ENCODE measurements at places on chromosomes 2 and 18.

DNA sequence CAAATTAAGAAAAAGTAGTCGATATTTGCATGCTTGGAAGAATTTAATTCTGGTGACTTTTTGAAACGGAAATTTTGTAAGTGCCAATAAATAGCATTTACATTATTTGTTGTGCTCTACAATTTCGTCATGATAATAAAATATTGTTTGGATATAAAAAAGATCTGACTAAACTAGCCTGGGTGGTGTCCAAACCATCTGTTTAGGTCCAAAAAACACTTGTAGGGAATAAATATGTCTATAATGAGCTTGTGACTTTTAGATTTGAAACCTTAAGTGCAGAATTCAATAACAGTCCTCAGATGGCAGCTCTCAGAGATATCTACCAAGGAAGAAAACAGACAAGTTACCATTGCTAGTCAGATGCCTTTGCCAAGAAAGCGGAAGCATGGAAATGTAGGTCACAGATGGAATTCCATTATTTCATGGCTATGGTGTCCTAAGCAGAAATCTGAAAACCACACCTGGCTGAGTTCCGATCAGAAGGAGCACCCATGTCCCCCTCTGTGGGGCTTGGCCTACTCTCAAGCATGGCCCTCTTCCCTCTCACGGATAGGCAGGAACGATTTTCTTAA lies 731.1 kb downstream of the RNF144A start:
- DNase-seq: no peak

DNA sequence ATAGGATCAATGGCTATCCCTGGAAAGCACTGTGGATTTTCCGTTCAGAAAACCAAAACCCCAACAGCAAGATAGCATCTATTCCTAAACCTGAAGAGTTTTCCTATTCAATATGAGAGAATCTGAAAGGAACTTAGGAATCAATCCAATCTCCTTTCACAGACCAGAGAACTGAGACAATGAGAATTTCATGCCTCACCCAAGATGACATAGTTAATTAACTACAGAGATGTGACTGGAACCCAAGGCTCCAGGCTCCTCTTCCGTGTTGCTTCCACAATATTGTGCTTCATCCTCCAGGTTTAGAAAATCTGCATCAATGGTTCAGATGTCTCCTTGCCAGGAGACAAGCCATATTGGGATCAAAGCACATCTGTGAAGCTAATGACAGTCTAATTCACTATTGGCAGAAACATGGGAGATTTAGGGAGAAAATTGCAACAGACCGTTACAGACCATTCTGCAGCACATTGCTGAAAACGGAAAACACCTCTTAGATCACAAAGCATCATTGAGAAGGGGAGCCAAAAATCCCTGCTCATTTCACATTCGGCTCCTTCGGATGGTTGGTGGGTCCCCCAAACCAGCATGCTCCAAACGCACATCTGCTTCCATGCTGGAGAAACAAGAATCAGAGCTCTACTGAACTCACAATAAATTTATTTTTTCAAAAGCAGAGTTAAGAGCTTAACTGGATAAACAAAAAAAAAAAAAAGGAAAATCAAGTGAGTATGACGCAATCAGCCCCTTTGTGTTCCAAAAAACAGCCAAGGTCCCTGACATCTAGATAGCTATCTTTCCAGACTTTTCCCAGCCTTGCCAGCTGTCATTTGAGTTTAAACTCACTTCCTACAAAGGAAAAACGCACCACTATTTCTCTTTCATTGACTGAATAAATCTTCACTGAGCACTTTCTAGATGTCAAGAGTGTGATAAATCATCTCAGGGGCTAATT lies 290.3 kb downstream of the C1D start:
- DNase-seq: no peak

- DNase-seq: no peak
These were observed 77.5 kb upstream of the LRATD1 start for GRCh38 chr2:14554849-14555545.

DNA sequence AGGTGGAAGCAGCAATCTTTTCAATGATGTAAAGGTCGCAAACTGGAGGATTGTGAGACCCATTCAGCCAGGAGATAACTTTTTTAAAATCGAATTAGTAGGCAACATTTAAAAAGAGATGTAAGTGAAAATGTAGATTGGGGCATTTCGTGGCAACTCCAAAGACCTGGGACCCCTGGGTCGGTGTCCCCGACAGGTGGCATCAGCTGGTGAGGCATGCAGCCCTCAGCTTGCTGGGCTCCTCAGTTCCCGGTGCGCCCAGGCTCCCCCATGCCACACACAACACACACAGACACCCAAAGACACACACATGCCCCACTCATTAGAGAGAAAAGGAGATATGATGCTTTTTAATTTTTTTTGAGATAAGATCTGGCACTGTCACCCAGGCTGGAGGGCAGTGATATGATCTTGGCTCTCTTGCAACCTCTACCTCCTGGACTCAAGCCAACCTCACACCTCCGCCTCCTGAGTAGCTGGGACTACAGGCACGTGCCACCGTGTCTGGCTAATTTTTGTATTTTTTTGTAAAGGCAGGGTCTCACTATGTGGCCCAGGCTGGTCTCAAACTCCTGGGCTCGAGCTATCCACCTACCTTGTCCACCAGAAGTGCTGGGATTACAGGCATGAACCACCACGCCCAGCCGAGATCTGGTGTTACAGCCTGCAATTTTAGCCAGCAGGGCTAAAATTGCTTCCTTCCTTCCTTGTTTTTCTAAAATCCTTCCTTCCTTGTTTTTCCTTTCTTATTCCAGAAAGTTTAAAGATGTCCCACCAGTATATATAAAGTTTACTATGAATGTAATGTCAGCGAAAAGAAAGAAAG lies 122.6 kb upstream of the EPAS1 start:
- no peak for DNase-seq

DNA sequence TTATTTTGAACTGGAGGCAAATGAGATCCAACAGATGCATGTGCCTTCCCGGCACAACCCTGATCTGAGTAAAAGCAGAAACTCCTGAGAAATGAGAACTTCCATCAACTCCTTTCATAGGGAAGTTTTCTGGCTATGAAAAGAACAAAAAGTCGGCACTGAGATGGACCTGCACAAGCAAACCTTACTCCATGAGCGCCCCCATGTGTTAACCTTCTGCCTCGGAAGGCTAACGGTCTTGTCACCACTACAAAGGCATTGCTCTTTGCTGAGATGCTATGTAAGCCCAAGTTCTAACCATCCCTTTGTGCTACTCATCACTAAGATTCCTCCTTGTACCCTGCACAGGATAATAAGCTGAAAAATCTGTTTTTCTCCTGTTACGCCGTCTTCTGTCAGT lies 57.3 kb upstream of the SULT1C3 start:
- peak; percentile 34 for DNase-seq

- DNase-seq: peak; percentile 62
These were observed 56.8 kb downstream of the BIN1 start for GRCh38 chr2:127049927-127050802.

DNA sequence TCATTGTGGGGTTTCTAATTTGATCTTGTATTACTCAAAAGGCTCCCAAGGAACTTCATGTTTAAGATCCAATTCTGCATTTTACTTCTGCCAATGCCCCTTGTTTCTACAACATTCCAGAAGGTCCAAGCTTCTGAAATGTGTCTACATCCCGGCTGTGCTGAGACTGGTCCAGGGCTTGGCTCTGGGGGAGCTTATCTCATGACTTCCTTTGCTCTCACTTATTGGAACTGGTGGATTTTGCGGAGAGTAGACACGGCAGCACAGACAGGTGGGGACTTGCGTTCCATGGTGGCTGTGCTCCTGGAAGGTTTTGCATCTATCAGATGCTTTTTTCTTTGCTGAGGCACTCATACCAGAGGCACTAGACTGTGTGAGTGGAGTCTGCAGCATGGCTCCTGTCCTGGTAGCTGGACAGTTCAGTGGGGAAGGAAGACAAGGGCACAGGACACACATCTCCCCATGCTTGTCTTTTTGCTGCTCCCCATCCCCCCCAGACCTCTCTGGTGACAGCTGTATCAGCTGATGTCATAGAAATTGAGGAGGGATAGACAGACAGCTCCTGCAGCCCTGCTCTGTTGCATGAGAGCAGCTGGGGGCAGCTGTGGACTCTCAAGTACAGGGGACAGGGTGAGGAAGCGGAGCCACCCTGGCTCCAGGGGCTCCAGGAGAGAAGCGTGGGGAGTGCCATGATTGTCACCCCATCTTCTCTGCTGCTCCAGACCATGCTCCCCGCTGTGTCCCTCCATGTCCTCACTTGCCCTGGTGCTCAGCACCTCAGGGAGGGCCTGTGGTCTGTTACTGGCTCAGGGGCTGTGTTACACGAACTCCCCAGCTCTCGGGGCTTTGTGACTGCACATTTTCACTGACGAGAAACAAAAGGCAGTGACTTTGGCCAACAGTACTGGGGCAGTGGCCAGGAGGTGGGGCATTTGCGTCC lies 46.0 kb downstream of the ACAA2 start:
- no peak for DNase-seq

GRCh38 chr2:215948051-215948450 lies 65.3 kb downstream of the MREG start:
- no peak for DNase-seq

DNA sequence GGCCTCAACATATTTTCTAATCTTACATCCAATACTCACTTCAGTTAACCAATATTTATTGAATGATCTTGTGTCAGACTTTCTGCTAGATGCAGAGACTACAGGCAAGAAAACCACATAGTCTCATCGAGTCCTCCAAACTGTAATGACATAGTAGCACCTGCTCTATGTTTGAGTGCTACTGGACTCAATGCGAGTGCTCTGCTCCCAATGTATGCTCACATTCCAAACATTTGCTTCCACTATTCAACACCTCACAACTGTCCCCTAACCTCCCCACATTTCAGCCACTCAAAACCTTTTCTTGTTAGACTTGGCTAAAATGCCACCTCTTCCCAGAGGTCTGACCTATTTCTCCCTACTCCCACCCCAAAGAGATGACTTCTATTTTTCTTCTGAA lies 65.2 kb downstream of the SLC66A3 start:
- no peak for DNase-seq

GRCh38 chr2:6640621-6641015 lies 225.1 kb downstream of the CMPK2 start:
- DNase-seq: no peak

- peak; percentile 24 for DNase-seq
These were observed 567 bp downstream of the PCYOX1 start for GRCh38 chr2:70258532-70258875.

- no peak for DNase-seq
These were observed 23.6 kb downstream of the SLC66A2 start for GRCh38 chr18:79927607-79928562.

- DNase-seq: no peak
These were observed 128.7 kb downstream of the NFATC1 start for GRCh38 chr18:79524181-79525078.

DNA sequence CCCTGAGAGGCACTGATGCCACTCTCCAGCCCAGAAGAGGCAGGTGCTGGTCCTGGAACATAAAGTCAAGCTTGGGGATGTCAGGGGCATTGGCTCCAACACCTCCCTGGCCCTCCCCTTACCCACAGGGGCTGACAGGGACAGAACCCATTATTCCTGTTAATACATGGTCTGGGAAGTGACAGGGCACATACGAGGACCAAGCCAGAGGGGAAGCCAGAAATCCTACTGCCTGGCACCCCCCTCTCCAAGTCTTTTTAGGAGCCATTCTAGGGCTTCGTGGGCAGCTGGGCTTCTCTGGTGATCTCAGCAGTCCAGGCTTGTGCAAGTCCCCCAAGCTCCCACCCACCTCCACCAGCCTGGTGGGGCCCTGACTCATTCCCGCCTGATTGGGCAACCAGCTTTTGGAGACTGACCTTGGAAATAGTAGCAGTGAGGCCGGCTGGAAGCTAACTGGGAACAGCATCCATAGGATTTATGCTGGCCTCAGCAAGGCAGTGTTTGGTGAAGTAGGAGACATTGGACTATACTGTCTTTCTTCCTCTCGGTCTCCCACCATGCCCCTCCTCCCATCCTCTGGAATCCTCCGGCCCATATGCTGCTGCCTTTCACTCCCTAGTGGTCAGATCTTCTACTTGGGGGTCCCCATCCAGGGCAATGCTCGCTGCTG lies 86.4 kb upstream of the HK2 start:
- DNase-seq: no peak

DNA sequence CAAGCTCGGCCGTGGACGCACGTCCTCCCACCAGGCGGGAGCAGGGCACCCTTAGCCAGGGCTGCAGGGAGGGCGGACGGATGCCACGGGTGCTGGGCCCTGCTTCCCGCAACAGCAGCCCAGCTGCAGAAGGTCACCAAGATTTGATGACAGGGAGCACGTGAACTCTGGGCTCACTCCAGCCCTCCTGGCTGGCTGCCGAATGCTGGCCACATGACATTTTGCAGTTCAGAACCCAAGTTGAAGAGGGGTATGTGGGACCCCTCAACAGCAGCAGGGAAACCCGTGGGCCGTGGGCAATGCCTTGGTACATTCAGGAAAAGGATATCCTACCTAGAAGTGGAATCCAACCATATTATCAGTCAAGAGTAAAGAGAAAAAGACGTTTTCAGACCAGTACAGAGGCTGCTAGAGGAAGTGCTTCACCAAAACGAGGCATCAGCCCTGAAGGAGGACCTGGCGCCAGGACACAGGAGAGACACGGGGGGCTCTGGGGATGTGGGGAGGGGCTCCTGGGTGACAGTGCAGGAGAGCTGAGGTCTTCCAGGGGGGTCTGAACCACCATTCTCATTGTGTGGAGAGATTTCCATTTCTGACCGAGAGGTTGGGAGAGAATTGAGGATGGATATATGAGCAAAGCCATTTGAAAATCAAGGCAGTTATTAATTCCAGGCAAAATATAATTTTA lies 107.4 kb upstream of the CTDP1 start:
- DNase-seq: no peak

GRCh38 chr18:7601246-7601615 lies 34.1 kb downstream of the PTPRM start:
- DNase-seq: no peak

DNA sequence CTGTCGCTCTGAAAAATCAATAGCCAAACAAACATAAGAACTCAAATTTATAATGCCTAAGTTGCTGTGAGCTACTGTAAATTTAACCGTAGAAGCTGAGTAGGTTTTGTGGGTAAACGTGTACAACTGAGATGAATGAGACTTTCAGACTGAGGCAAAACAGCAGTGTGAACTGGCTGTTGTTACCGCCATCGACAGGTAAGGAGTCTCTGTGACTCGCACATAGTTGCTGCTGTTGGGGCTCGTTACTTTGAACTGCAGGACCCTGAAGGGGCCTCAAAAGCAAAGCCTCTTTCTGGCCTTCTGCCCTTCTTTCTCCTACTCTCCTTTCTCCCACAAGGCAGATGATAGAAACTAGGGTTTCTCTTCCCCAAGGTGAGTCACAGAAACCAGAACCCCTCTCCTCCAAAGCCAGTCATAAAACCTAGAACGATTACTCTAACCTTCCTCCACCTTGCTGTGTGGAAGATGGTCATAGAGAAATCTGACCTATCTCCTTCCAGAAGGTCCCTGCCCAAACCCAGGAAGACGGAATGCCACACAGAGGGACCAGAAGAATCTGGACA lies 101.2 kb downstream of the DLGAP1 start:
- no peak for DNase-seq

- peak; percentile 86 for DNase-seq
These were observed 302.2 kb upstream of the STON1 start for GRCh38 chr2:48227617-48228344.

All from KBM-7 (cell line).